Neural progenitor cell (in vitro differentiated cells): ENCODE measurements at places on chromosomes 3 and 15.
A peak's percentile ranks its signal among the peaks of the same experiment; 100 is the strongest.

- peak; percentile 16 for DNase-seq
These were observed 117.7 kb downstream of the GBE1 start for GRCh38 chr3:81643721-81644120.

- peak; percentile 9 for DNase-seq
These were observed 66.7 kb downstream of the FILIP1L start for GRCh38 chr3:100047455-100048141.

- DNase-seq: no peak
These were observed 146.9 kb downstream of the BBX start for GRCh38 chr3:107669669-107670068.

GRCh38 chr3:67312155-67312554 lies 314.0 kb downstream of the KBTBD8 start:
- DNase-seq: no peak

DNA sequence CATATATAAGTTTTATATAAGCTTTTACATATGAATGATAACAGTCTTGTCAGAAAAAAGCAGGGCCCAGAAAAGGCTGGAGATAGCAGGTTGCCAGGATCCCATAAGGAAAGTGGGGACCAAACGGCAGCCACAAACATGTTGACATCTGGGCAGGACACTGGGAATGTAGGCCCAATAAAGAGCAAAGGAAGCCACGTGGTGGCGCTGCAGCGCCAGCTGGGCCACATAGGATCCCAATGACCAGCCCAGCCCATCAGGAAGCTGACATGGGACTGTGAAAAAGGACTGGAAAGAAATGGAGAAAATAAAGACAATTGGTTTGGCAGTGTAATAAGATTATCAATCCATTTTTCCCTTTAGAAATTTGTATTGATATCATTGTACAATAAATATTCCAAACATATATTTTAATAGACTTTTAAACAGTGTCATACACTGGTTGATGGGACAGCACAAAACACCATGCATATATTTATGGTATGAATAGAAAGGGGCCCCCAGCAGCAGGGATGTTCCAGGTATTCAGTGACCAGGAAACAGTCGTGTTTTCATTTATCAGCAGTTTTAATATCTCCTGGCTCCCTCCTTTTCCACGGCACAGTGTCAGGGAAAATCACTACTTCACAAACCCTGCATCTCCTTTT lies 89.0 kb upstream of the STRIT1 start:
- DNase-seq: peak; percentile 91

DNA sequence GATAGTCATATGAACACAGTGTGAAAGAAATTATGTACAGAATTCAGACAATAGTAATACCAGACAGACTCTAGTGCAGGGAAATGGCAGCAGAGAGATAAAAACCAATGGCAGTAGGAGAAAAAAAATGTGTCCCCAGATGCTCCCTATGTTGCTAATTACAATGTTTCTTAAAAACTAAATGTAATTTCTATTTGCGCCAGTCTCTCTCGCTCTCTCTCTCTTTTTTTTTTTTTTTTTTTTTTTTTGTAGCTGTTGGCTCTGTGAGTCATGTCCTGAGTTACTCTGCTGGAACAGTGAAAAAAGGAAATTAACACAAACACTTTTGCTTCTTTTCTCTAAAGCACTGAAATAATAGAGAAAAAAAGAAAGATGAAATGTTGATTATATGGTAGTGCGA lies 871.9 kb downstream of the GBE1 start:
- DNase-seq: no peak

DNA sequence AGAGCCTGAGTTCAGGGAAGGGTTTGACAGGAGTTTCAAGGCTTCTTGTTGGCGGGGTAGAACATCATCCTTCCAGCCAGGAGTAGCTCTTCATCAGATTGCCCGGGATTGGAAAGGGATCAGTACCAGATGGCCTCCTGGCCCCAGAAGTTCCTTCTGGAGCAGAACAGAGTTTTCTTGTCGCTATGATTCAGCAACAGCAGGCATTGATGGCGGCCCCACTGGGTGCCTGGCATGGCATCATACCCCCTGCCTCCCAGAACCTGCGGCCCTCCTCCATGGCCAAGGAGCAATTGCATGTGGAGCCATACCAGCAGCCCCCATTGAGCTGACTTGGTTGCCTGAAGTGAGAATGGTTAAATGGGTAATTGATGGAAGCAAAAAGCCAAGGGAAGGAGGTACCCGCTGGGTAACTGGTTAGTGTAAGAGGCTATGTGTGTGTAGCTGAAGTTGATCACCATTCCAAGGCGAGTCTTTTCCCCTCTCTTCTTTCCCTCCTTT lies 305.6 kb downstream of the PTPRG start:
- DNase-seq: no peak

GRCh38 chr15:42576776-42577175 lies 1.4 kb downstream of the STARD9 start:
- no peak for DNase-seq
